Activated T-cell treated with anti-CD3 and anti-CD28 coated beads, Interleukin-2, amount 50 U/mL, for 48 hours (primary cell): ENCODE measurements at places on chromosomes 6 and 20.
A peak's percentile ranks its signal among the peaks of the same experiment; 100 is the strongest.

GRCh38 chr20:2800521-2801285 lies at the start of gene CPXM1:
Gene CPXM1 (minus strand): TSS chr20:2800627. CDS start chr20:2800572, 55 bp downstream.
- peak; percentile 54 for DNase-seq

DNA sequence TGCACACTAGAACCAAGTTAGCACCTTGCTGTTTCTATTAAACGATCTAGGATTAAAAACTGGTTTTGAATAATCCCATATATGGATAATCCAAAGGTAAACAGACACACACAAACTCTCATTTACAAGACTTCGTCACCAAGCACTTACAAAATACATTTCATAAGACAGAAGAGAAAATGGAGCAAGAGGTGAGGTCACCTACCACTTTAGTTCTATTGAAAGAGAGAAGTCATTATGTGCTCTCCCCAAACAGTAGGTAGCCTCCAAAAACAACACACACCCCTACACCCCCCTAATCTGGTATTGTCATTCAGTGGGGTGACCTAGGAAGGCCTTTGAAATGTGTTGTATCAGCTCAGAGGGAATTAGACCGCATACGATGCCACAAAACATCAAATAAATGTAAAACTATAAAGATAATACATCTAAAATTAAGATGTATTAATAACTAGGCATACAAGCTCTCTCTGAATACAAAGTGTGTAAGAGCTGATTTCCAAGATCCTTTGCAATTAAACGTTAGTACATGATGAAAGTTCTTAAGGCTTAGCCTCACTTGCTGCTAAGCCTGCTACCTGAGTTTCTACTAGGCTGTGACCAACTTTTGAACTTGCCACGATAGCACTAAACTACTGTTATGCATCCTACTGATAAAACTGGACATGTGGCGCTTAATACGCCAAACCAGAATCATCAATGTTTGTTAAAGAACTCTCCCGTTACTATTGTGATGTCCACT lies 1.6 kb downstream of the SRPK1 start:
- no peak for DNase-seq

DNA sequence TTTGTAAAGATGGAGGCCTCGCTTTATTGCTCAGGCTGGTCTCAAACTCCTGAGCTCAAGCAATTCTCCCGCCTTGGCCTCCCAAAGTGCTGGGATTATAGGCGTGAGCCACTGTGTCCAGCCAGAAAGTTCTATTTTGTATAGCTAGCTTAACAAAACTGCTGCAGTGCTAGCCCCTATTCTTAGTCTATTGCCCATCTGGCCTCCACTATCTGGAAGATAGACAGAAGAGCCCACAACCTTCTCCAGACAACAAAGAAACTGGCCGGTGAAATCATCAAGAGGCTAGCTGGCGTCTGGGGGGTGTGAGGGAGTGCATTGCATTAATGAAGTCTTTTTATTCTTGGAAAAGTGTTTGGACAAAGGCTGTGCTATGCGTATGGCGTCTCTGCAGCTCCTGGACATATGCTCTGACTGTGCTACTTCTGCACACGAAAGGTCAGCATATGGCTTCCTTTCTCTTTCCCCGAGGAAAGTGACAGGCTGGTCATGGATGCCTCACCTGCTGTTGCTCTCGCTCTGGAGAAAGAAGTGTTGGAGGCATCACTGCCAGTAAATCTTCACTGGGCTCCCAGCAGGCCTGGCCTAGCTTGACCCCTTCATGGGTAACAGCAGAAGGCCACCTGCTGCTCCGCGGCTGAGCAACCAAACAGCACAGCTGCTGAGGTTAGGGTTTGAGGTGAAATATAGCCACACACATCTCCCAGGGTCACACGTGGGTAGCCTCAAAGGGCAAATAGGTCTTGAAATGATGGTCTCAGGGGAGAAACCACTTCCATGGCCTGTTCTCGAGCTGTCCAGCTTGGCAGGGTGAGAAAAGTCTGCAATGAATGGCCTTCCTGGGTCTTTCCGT lies 95.1 kb upstream of the IYD start:
- DNase-seq = no peak

GRCh38 chr6:3372912-3373554 lies 83.8 kb downstream of the SLC22A23 start:
- no peak for DNase-seq

GRCh38 chr6:37050045-37050853 lies 44.8 kb downstream of the FGD2 start:
- DNase-seq = peak; percentile 84

DNA sequence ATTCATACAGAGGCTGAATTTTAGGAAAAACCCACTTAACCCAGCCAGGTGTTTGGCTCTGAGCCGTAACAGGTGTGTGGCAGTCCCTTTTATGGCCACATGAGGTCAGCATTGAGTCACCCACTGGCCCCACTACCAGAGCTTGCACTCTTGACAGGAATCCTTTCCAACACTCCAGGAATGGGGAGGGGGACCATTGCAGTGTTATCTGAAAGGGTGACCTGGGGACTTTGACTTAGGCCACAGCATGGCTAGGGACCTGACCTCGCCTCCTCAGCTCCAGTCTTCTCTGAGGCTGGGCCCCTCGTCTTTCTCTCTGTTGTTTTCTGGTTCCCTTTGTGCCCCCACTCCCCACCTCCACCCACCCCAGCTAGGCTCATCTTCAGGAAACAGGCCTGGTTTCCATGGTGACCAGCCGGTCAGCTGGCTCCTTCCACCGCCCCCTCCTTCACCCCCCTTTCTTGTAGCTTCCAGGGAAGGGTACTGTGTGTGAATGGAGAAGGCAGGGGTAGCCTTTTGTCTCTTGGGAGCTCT lies 2.1 kb upstream of the TMEM151B start:
- DNase-seq = peak; percentile 79

DNA sequence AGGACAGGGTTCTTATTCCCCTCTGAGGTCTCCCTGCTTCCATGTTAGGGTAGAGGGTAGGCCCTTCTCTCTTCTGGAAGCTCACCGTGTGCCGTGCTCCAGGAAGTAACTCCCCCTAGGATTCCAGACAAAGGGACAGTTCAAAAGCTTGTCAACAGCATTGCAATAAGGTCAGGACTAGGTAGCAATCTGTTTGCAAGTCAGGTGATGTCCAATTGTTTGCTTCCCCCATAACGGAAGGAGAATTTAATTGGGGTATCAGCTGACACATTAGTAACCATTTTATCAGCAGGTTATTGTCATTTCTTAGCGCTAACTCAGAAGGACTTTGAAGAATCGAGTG lies 41.9 kb downstream of the SYNJ2 start:
- DNase-seq = no peak

- no peak for DNase-seq
These were observed 10.2 kb downstream of the FKBP1A start for GRCh38 chr20:1382670-1383069.

- DNase-seq = no peak
These were observed 9.6 kb upstream of the SF3B5 start for GRCh38 chr6:144104898-144105487.

GRCh38 chr6:106079961-106080762 lies 6.0 kb upstream of the PRDM1 start:
- DNase-seq = no peak

- DNase-seq = no peak
These were observed 98.5 kb upstream of the TMEM170B start for GRCh38 chr6:11439017-11439420.
